ENCODE measurements at places on chromosomes 7 and 10.

GRCh38 chr10:131424836-131425491 is 113.4 kb upstream of the TCERG1L start:
- DNase-seq, result no peak

GRCh38 chr10:12637649-12638048 is 288.3 kb downstream of the CAMK1D start:
- DNase-seq, result no peak

GRCh38 chr7:30133736-30134610 is 813 bp upstream of the MTURN start:
- DNase-seq, result no peak

GRCh38 chr7:7565746-7566650 is 686 bp upstream of the MIOS start:
- no peak for DNase-seq

GRCh38 chr7:7970531-7971307 is 2.1 kb downstream of the GLCCI1 start:
- no peak for DNase-seq

DNA sequence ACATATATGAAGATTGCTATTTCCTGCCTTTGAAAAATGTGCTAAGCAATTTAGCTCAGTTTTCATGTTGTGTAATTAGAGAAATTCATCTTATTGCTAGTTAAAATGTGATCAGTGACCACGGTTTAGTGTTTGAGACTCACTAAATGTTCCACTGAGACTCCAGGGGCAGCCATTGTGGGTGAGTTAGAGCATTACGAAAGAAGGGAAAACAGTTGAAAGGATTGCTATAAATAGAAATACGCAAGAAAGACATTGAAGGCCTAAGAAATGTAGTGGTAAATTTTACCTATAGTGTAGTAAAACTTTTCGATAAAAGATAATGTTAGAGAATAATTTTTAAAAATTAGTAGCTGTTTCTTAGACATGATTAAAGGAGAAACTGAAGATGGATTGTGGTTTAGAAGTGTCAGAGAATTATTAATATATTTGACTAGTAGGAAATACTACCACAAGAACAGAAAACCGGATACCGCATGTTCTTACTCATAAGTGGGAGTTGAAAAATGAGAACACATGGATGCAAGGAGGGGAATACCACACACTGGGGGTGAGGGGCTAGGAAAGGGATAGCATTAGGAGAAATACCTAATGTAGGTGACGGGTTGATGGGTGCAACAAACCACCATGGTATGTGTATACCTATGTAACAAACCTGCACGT is 394.5 kb downstream of the SEMA3D start:
- no peak for DNase-seq

DNA sequence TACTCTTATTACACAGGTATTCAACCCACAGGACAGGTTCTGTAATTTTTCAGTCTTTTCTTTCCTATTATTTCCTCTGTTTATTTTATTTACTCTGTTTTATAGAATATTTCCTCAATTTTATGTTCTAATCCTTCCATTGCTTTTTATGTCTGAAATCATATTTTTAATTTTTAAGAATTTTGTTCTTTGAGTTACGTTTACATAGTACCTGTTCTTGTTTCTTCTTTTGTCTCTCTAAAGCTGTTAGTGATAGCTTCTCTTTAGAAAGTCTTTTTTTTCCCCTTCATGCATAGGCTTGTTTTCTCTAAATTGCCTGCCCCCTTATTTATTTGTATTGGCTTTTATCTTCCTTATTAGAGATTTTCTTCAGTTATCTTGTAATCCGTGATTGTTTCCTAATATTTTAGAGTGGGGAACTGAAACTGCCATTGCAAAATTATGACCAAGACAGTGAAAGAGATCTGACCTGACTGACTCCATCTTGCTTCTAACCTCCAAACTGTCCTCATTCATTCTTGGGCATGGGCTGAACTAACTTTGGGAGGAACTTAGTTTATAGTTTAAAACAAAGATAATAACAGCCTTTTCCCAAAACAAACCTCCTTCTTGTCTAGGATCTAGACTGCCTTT is 187.6 kb downstream of the PFKFB3 start:
- DNase-seq, result no peak

- no peak for DNase-seq
Measured at GRCh38 chr10:80528185-80528700, 9.5 kb upstream of the SH2D4B start.

Data from stimulated activated CD4-positive, alpha-beta T cell treated with anti-CD3 and anti-CD28 coated beads, Interleukin-2, amount 100 ng/mL, for 48 hours (primary cell).